Muscle of leg (tissue), 16 donors: ENCODE measurements at places on chromosomes 1 and 21.
A peak's percentile ranks its signal among the peaks of the same experiment; 100 is the strongest.

GRCh38 chr1:243582326-243582725 lies 267.7 kb downstream of the AKT3 start:
- peak; percentile 7 for DNase-seq

- DNase-seq = peak; percentile 78
Observed at GRCh38 chr1:151611288-151611790, 511 bp upstream of the SNX27 start.

DNA sequence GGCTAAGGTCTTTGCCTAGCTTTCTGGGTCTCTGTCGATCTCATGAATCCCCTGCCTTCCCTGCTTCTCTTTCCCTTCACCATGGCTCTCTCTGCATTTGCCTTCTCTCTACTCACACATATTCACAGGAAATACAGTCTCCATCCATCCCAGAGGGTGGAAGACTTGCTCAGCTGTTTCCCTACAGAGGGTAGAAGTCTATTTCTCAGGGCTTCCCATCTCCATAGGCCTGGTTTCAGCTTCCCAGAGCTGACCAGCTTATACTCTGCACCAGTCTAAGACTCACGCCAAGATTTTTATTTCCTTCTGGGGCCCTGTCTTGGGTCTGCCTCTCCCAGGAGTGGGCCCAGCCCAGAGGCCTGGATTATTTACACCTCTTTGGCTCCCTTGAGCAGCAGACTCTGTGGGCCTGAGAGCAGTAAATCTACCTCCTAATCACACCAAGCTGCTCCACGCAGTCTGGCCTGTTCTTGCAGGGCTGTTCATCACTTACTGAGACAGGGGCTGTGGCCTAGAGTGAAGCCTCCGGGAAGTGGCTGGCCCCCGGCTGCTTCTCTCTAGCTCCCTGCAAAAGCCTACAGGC lies 102.5 kb downstream of the PLXNA2 start:
- DNase-seq = peak; percentile 53

DNA sequence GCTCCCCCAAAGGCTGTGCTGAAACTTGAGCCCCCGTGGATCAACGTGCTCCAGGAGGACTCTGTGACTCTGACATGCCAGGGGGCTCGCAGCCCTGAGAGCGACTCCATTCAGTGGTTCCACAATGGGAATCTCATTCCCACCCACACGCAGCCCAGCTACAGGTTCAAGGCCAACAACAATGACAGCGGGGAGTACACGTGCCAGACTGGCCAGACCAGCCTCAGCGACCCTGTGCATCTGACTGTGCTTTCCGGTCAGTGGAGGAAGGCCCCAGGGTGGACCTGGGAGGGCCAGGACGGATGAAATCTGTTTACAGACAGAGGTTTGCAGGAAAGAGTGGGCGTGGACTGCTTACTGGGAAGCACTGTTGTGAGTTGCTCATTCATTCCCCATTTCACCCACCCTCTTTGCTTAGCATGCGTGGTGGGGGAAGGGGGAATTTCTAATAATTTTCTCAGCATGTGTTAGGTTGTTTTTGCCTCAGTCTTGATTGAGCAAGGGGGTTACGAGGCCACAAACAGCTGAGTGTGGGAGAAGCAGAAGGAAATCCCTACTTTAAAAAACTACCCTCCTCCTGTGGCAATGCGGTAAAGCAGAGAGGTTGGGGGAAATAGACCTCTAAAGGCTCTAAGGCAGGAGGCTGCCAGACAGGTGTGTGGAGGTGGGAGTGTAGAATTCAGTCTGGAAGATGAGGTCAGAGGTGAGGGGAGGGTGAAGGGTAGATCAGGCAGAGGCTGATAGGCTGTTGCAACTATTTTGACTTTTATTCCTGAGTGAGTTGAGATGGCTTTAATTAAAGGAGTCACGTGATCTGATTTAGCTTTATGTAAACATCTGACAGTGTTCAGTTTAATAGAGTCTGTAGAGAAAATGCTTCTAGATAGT lies 1.3 kb downstream of the FCGR2A start:
- peak; percentile 48 for DNase-seq

DNA sequence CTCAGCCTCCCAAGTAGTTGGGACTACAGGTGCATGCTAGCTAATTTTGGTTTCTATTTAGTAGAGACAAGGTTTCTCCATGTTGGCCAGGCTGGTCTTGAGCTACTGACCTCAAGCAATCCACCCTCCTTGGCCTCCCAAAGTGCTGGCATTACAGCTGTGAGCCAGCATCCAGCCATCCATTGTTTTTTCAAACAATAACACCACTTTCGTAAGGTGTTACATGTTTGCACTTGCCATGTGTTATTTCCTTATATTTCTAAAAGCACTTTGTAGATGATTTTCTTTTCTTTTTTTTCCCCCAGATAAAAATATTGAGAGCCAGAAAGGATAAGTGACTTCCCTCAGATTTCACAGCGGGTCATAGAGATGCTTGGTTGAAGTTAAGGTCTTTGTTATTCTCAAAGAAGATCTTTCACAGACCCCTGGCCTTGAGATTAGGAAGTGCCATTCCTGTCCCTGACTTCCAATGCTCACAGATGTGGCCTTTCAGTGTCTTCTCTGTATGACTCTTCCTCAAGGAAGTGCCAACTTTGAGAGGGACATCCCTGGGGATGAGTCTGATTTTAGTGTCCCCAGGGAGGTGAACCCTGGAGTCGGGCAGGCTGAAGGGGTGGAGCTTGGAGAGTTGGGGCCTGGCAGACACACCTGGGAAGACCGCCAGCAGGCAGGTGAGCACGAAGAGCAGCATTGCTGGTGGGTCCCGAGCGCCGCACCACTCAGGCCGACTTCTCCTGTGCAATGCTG lies 6.3 kb downstream of the PIGR start:
- no peak for DNase-seq

DNA sequence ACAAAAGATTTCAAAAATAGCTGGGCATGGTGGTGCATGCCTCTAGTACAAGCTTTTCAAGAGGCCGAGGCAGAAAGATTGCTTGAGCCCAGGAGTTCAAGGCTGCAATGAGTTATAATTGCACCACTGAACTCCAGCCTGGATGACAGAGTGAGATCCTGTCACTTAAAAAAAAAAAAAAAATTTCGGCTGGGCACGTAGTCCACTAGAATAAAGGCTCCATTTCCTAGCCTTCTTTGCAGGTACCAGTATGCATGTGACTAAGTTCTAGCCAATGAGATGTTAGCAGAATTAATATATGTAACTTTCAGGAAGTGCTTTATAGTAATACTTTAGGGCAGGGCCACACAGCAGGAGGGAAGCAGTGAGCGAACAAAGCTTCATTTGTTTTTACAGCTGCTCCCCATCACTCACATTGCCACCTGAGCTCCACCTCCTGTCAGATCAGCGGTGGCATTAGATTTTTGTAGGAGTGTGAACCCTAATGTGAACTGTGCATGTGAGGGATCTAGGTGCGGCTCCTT lies 28.8 kb upstream of the SYDE2 start:
- DNase-seq = no peak

GRCh38 chr1:31575369-31576140 lies 760 bp upstream of the TINAGL1 start:
- no peak for DNase-seq

DNA sequence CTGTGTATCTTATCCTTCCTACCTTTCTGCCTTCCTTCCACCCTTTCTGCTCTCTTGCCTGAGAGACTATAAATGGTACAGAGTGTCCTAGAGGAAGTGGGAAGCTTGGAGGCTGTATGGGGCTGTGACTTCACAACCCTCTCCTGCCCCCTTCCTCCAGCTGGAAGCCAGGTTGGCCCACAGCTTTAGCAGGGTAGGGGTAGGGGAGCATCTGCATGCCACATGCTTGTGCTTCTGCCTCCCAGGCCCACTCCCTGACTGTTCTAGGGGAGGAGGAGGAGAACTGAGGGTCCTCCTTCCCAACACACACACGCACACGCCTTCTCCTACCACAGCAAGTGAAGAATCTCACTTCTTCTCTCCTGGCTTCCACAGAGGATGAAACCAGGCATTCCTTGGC lies 3.9 kb upstream of the SLC27A3 start:
- no peak for DNase-seq

DNA sequence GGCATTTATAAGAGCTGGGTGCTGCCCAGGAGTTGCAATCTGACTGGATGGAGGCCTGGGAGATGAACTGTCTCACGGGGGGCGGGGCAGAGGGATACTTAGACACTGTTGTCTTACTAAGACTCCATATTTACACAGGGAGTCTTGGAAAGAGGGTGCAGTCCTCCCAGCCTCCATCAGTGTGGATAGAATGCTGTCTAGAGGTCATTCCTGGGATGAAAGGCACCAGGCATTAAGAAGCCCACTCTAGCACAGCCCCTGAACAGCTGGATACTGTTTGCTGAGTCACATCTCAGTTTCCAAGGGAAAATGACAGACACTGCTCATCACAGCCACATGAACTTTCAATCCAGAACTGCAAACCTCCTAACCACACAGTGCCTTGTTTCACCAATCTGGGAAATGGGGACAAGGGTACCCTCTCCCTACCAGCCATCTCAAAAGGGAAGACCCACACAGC lies 43.3 kb downstream of the SSBP3 start:
- no peak for DNase-seq

GRCh38 chr1:52955129-52955970 lies 28.3 kb downstream of the SCP2 start:
- DNase-seq = peak; percentile 62

- DNase-seq = no peak
Observed at GRCh38 chr1:84581648-84582047, 7.4 kb upstream of the CTBS start.

DNA sequence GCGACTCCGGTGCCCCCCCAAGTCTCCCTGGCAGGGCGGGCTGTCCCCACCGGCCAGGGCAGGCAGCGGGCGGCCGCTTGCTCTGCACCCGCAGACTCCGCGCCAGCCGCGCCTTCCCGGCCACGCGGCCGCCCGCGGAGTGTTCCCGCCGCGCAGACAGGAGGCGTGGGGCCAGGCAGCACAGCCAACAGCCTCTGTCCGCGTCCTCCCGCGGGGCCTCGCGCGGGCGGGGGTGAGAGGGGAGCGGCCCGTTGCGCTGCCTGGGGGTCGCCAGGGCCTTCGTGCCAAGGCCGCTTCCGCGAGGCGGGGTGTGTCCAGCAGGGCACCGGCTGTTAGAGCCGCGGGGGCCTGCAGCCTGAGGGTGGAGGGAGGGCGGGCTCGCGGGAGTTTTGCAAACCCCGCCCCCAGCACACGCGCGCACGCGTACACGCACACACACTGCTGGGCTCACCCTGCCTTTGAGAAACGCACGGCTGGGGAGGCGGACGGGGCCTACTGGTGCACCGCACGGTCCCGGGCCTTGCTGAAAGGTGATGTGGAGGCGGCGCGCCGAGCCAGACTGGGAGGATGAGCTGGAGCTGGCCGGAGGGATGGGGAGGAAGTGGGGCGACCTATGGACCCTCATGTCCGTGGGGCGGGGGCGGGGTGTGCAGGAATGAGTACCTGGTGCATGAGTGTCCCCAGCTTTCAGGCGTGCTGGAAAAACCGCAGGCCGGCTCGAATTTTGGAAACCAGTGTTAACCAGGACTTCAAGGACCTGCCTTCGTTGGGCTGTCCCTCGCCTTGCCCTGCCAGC lies 41.5 kb downstream of the KIAA1614 start:
- DNase-seq = peak; percentile 87

DNA sequence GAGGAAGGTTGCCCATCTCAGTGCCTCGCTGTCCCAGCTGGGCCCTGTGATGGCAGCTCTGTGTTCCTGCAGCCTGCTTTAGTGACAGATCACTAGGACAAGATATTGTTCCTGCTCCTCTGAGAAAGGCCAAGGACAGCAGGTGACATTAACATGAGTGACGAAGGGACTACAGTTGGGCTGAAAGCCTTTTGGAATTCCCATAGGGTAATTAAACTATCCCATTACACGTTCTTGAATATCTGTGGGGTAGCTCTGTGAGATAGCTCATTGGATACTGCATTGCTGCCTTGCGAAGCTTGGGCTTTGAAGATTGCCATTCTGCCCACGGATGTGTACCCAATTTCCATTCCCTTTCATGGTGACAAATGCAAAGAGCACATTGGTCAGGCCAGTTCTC lies 78.2 kb upstream of the COA6 start:
- peak; percentile 24 for DNase-seq

- no peak for DNase-seq
Observed at GRCh38 chr1:92201973-92202372, 15.7 kb upstream of the C1orf146 start.

DNA sequence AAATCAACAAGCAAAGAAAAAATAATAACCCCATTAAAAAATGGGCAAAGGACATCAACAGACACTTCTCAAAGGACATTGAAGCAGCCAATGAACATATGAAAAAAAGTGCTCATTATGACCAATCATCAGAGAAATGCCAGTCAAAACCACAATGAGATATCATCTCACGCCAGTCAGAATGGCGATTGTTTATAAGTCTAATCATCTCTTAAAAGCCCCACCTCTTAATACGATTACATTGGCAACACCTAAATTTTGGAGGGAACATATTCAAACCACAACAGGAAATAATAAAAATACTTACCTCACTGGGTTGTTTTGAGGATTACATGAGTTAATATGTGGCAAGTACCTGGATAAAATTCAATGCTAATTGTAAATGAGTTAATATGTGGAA lies 57.1 kb upstream of the PLPPR4 start:
- DNase-seq = no peak

GRCh38 chr1:9871707-9872425 lies 38.2 kb downstream of the CTNNBIP1 start:
- DNase-seq = no peak

GRCh38 chr1:112689196-112689841 lies 14.9 kb downstream of the MOV10 start:
- no peak for DNase-seq
